ENCODE measurements at places on chromosomes 11 and 22.

- DNase-seq = no peak
These were observed 208.6 kb downstream of the BLID start for GRCh38 chr11:121907379-121907778.

DNA sequence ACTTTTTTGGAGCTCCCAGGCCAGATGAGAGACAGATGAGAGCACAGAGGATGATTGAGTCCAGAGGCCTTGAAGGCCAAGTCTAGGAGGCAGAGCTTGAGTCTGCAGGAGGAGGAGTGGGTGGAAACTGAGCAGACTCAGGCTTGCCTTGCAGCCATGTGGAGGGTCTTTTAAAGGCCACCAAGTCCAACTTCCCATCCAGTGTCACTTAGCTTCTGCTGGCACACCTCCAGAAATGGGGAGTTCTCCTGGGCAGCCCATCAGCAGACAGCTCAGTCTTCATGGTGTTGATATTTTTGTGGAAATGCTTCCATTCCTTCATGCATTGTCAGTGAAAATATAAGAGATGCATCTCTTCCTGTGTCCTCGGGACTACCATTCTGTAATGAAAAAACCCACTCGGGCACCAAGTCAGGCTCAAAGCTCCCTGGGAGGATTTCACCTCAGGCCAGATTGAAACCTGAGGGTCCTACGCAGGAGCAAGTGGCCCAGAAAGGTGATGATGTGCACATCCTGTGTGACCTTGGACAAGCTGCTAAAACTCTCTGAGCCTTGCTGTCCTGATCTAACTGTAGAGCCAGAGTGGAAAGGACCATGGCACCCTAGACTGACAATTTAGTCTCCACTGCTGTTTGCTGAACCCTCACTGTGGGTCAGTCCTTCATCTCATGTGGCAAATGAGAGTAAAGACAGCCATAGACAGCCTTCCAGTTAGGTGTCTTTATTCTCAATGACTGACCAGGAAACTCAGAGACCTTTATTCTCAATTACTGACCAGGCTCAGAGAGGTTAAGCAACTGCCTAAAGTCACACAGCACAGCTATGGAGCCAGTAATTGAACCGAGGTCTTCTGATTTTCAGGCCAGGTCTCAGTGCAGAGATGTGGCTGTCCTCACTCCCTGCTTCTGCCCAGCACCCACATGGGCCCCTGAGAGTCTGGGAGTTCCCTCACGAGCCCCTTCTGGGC lies 2.9 kb upstream of the LRRC32 start:
- DNase-seq = no peak

DNA sequence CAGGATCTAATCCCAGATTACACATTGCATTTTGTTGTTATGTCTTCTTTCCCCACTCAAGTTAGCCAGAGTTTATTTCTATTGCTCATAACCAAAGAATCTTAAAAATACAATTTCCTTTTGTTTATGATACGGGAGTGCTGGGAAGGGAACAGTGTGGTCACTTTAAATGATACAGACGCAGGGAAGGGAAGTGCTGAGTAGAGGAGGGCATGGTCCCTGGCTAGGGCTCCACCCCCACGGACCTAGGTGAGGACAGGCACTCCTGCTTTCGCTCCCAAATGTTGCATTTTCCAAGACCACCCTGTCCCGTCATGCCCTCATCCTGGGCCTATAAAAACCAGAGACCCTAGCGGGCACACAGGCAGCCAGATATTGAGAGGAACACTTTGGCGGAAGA lies 30.6 kb upstream of the NARS2 start:
- no peak for DNase-seq

DNA sequence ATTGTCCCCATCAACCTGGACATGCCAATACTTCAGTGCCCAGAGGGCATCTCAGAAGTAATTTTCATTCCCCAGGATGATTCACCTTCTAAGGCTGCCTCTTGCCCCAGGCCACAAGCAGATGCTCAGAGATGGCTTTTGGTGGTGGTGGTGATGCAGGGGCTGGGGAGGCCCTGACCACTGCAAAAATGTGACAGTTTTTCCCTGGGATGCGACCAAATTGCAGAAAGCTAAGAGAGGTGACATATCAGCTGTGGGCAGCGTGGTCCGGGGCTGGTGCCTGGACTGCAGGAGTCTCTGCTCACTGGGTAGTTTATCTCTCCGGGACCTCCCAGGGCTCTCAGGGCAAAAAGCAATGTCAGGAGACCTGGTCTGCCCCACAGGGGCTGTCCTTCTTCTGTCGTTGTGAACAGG lies 39.7 kb upstream of the ACCSL start:
- DNase-seq = no peak

DNA sequence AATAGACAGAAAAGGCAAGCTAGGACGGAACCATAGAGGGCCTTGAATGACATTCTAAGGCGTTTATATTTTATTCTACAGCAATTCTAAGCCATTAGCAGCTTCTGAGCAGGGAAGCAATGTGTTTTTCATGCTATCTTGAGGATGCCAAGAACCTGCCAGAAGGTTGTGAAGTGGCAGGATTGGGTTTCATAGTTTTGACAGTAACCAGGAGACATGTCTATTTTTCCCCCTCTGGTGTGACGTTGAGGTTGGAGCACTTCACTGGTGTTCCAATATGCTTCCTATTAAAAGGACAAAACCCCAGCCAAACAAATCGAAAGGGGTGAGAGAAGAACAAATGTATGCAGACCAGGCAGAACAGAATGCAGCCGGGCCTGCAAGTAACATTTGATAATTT lies 148.2 kb downstream of the SPATA19 start:
- no peak for DNase-seq

DNA sequence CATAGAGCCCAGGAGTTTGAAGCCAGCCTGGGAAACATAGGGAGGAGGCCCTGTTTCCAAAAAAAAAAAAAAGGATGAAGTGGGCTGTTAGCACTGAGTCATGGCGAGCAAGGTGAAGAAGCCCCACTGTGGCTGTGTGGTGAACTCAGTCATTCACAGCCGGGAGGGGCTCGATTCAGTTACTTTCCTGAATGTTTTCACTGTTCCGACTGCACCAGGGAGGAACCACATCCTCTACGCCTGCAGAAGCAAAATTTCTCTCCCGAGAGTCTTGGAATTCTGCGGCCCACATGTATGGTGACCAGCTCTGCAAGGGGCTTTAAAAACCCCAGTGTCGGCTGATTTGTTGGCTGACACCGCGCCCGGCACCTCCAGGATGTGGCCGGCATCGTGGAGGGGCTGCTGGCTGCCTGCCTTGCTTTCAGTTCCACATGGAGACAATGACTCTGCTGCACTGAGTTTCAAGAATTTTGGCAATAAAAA lies 27.8 kb upstream of the GRAMD4 start:
- no peak for DNase-seq

GRCh38 chr22:49323751-49324415 lies 503.8 kb downstream of the BRD1 start:
- DNase-seq = no peak

All from nephron progenitor cell (in vitro differentiated cells).